ENCODE measurements at places on chromosomes 3 and 15. TPM values are rescaled to one million over a fixed set of nuclear protein-coding genes. Genes with fewer than 3 reads are reported as not detected.

EOMES gene
- 0.29 TPM for total RNA-seq

CYB561D2 gene
- 18.1 TPM for total RNA-seq

CADM2 gene
- total RNA-seq = not detected

C3orf52 gene
- 6.5 TPM for total RNA-seq

DUOX1 gene
- total RNA-seq = 0.05 TPM

SLC51A gene
- total RNA-seq = not detected

RCCD1 gene
- 37.7 TPM for total RNA-seq

CCDC54 gene
- total RNA-seq = not detected

POC1A gene
- 32.2 TPM for total RNA-seq

HTR3E gene
- total RNA-seq = not detected

SUSD5 gene
- total RNA-seq = not detected

NUDT16 gene
- 10.8 TPM for total RNA-seq

RBMS3 gene
- not detected for total RNA-seq

GOLGA6L7 gene
- not detected for total RNA-seq

RTP1 gene
- not detected for total RNA-seq

LRTM1 gene
- not detected for total RNA-seq

SMCO1 gene
- total RNA-seq = not detected

ADPGK gene
- 51.0 TPM for total RNA-seq

BCL2A1 gene
- total RNA-seq = 79.8 TPM

LARP6 gene
- total RNA-seq = not detected

SLC12A6 gene
- 29.9 TPM for total RNA-seq

ACAN gene
- not detected for total RNA-seq

KNG1 gene
- total RNA-seq = not detected

PRR20G gene
- total RNA-seq = not detected

KLHL40 gene
- not detected for total RNA-seq

NOP10 gene
- total RNA-seq = 202 TPM
